ENCODE measurements at places on chromosomes 1 and 21. TPM values are rescaled to one million over a fixed set of nuclear protein-coding genes. Genes with fewer than 3 reads are reported as not detected.

DNA sequence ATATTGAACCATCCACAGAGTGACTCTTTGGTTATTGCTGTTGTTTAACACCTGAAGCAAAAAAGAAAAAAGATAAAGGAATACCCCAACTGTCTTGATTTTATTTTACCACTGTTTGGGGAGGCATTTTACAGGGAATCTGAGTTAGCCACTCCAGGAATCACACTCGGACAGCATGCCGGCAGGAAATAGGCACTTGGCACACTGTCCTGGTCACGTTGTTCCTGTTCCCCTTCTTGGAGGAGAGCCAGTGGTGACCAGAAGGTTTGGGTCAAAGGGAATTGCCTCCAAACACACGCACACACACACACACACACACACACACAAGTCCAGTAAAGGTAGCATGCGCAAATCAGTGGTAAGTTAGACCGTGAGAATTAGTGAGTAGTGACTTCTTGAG, 13.8 kb downstream of the RGS4 start:
- DNase-seq: no peak
- no peak overlapping the region for H3K27ac ChIP-seq
- H3K27me3 ChIP-seq: no peaks in the 10 kb centered on the region
- peaks cover 26% of the 10 kb centered on the region for H3K4me1 ChIP-seq

DNA sequence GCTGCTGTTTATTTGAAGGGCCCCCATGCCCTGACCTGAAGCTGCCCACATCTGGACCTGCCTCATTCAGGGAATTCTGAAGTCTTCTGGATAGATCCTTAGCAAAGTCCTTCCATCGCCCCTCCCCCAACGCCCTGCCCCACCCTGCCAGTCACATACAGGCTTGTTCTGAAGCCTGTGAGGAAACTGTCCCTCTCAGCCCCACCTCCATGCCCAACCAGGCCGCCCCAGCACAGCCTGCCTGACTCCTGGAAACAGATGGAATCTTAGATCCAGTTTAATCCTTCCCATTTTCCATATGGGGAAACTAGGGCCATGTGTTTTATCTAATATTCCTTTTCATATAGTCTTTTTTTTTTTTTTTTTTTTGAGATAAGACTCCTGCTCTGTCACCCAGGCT, 44.5 kb upstream of the GPR37L1 start:
- no peak for DNase-seq
- H3K36me3 ChIP-seq: peaks cover 10% of the 10 kb centered on the region
- no peak overlapping the region for H3K4me3 ChIP-seq
- H3K27ac ChIP-seq: no peak overlapping the region
- no peaks in the 10 kb centered on the region for H3K27me3 ChIP-seq

DNA sequence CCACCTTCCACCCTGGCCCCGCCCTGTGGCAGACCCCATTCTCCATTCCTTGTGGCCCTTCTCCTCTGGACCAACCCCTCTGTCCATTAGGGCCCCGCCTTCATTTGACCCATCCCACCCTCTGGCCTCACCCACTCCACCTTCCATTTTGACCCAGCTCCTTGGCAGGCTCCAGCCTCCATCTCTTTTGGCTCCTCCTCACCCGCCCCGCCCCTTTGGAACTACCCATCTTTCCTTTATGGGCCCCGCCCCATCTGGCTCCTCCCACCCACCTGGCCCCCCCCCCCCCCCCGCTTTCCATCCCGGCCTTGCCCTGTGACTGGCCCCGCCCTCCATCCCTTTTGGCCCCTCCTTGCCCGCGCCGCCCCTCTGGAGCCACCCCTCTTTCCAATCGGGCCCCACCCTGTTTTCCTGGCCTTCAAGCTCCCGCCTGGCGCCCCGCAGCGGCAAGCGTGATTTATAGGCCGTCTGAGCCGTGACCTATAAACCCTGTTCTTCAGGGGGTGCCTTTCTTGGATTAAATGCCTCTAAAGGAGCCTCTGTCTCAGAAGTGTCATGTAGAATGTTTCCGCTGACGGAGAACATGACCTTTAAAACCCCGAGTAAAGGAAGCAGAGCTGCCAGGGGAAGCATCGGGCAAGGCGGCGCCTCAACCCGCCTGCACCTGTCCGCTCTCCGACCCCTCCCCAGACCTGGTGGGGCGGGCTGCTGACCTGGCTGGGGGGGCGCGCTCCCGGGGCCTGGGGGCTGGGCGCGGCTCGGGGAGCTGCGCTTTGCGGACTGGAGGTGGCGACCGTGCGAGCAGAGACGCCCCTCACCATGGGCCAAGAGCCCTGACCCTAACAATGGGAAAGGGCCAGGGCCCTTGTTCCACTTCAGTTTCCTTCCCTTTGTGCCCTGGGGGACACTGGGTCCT, 178.0 kb downstream of the CAMTA1 start:
- no peak overlapping the region for H3K4me3 ChIP-seq
- peak; percentile 17 for DNase-seq
- peaks cover 6% of the 10 kb centered on the region for H3K4me1 ChIP-seq
- H3K27ac ChIP-seq: no peak overlapping the region

Gene TENT5C
- total RNA-seq: 0.28 TPM

Gene CR2
- total RNA-seq: 0.83 TPM

All from Calu3 (cell line).